Myocyte (in vitro differentiated cells): ENCODE measurements at places on chromosomes 7 and 10.
A peak's percentile ranks its signal among the peaks of the same experiment; 100 is the strongest.

DNA sequence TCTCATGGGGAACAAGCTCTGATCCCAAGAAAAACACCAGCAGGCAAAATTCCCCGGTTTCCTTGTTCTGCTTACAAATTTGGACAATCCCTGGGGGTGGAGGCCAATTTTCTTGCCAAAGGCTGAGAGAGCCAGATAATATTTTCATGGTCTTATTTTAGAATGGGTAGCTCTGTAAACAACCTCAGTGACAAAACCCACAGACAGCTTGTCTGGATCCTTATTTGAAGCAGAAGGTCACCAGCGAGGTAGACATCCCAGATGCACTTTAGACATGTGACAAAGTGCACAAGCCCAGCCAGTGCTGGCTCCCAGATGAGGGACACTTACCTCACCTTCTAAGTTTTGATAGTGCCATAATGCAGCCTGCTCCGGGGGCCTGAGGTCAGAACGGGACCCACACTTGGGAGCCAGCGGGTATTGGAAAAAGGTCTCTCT lies 102.6 kb upstream of the DDC start:
- DNase-seq = peak; percentile 83

GRCh38 chr7:44403176-44403759 lies 77.9 kb upstream of the CAMK2B start:
- DNase-seq = no peak

DNA sequence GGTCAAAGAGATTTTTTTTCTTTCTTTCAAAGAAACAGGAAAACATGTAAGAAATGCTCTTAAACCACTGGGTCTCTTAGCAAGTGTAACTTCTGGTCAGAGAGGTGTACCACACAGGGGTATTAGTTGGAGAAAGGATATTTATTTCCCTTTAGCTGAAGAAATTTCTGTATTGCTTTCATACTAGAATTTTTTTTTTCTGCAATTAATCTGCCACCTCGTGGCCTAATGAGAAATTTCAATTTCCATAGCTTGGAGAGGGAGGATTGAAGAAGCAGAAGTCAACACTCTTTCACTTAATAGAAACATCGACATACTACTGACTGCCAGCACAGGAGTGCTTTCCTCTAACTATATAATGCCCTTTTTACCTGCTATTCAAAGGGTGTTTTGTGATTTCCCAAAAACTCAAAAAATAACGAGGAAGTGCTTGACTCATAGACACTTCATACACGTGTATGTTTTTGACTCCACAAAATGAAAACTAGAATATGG lies 177.6 kb upstream of the NAMPT start:
- peak; percentile 78 for DNase-seq

DNA sequence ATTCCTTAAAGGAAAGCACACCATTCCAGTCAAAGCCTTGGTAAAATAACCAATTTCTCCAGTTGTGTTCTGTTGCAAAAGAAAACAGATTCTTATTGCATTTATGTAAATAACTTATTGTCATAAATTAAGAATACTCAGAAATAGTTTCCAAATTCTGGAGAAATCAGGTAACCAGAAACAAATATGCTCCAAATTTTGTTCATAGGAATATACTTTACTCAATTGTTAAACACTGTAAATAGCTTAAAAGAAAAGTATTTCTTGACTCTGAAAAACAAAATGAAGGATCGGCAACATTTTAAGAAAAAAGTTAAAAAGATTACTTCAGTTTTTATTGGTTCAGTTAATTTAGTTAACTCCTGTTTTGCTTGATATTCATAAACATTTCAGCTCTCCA lies 67.1 kb upstream of the PIK3CG start:
- no peak for DNase-seq

DNA sequence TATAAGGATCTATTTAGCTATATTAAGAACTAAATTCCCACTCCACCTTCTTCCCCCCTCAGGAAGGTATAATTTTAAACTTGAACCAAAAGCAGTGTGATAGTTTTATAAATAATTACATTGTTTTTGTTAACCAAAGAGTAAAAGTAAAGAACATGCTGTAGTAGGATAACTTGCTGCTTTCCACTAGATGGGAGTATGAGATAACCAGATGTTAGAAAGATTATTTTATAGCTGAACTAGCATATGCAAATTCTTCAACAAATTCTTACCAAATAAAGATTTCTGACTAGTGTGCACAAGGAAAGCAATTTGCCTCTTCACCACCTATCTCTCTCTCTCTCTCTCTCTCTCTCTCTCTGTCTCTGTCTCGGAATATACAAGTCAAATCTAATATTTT lies 31.8 kb downstream of the TES start:
- no peak for DNase-seq

GRCh38 chr7:86499986-86500385 lies 143.7 kb upstream of the GRM3 start:
- DNase-seq = no peak

DNA sequence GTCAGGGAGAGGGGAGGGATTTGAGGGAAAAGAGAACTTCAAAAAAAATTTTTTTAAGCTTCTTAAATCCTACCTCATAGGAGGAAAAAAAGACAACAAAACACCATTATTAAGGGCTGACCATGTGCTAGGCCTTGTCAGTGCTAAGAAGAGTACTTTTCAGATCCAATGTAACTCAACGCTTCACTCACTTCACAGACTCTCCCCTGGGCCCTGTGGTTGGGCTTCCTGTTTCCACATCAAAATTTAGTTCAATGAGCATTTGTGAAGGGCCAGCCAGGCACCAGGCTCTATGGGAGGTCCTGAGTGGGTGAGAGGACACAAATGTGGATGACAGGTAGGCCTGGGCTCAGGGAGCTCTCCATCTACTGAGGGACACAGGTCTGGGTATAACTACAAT lies 249.8 kb downstream of the PTEN start:
- DNase-seq = peak; percentile 30

DNA sequence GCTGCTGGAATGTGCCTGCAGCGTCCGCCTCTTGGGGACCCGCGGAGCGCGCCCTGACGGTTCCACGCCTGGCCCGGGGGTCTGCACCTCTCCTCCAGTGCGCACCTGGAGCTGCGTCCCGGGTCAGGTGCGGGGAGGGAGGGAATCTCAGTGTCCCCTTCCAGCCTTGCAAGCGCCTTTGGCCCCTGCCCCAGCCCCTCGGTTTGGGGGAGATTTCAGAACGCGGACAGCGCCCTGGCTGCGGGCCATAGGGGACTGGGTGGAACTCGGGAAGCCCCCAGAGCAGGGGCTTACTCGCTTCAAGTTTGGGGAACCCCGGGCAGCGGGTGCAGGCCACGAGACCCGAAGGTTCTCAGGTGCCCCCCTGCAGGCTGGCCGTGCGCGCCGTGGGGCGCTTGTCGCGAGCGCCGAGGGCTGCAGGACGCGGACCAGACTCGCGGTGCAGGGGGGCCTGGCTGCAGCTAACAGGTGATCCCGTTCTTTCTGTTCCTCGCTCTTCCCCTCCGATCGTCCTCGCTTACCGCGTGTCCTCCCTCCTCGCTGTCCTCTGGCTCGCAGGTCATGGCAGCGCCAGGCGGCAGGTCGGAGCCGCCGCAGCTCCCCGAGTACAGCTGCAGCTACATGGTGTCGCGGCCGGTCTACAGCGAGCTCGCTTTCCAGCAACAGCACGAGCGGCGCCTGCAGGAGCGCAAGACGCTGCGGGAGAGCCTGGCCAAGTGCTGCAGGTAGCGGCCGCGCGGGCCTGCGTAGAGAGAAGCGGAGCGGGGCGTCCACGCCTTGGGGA lies 645 bp downstream of the SLC26A4 start:
- peak; percentile 55 for DNase-seq

- no peak for DNase-seq
These were observed 61.7 kb upstream of the RAB11FIP2 start for GRCh38 chr10:118108194-118109026.

DNA sequence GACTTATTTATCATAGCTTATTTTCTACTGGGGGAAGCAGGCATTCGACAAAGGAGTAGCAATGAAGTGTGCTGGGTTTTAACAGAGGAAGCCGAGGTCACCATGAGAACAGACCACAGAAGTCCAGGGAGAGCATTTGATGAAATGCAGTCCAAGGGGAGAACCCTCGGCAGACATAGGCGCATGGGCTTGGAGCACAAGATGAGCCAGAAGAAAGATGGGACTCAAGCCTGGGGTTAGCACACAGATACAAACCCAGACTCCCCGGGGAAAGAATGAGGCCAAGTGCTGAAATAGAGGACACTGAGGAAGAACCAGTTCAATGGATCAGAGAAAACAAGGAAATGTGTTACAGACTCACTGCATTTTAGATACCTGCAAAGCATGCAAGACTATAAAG lies 209.5 kb downstream of the FAM107B start:
- DNase-seq = no peak

GRCh38 chr7:34015651-34016050 lies 110.3 kb downstream of the BMPER start:
- no peak for DNase-seq

DNA sequence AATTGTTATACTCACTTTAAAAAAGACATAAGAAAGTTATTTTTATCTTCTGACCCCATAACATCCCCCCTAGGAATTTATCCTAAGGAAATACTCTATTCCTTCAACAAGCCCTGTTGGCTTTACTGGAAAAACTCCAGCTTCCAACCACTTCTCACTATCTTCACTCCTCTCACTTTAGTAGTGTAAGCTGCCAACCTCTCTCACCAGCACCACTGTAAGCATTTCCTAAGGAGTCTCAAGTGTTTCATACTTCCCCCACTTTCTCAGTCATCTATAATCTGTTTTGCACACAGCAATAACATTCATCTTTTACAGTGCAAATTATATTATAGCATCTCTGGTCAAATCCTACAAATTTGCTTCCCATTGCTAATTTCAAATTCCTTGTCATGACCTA lies 45.8 kb downstream of the GPR85 start:
- no peak for DNase-seq

GRCh38 chr10:810351-810846 lies 120.9 kb upstream of the DIP2C start:
- peak; percentile 66 for DNase-seq

GRCh38 chr10:74025380-74025978 lies 27.6 kb downstream of the VCL start:
- no peak for DNase-seq

GRCh38 chr7:80659120-80660055 lies 20.9 kb downstream of the CD36 start:
- DNase-seq = peak; percentile 51

DNA sequence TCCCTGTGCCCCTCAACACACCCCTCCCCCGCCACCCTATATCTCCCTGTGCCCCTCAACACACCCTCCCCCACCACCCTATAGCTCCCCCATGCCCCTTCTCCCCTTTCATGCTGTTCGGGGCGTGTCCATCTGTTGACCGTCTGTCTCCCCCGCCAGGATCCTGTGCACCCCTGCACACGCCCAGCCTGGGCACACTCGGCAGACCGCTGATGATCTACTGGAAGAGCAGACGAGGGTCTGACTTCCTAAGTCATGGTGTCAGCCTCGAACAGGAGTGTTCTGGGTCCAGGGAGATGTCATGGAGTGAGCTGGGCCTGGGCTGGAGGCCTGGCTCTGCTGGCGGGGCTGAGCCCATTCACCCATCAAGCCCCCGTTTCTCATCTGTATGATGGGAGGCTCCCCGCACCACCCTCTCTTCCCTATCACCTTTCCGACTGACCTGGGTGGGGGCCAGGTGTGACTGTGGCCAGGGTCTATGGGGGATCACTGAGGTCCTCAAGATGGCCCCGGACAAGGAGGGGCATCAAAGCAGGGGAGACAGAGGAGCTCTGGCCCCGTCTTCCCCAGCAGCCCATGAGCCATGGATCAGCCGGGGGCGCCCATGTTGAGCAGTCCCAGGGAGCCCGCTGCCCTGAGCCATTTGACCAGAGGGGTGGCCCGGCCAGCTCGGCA lies 48.3 kb downstream of the PDGFA start:
- no peak for DNase-seq

DNA sequence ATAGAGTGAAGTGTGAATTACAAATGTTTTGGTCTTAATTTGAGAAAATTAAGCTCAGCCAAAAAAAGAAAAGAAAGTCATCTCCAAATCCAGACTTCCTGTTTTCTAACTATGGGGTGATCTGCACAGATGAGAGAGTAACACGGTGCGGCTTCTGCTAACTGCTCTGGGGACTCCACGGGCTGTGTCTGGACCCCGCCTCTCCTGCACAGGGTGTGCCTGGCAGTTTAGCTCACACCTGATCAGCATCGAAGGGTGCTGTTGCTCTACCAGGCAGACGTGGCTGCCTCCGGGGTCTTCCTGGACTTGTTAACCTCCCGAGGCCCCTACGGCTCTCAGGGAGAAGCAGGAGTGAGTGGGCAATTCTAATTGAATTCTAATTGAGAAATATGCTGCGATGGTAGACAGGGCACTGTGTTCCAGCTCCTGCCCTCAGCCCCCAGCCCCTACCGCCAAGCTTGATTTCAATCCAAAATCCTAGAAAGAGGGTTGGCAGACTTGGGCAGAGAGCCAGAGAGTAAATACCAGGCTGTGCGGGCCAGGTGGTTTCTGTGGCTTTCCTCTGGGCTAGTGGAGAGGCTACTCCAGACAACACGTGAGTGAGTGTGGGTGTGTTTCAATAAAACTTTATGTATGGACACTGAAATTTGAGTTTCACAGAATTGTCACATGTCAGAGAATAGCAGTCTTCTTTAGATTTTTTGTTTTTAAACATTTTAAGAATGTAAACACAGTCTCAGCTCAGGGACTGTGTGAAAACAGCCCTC lies 13.4 kb downstream of the SHH start:
- DNase-seq = no peak

- DNase-seq = peak; percentile 86
These were observed 10.1 kb downstream of the CALHM2 start for GRCh38 chr10:103442031-103442461.

- peak; percentile 25 for DNase-seq
These were observed 534 bp upstream of the ACBD5 start for GRCh38 chr10:27241010-27241651.

DNA sequence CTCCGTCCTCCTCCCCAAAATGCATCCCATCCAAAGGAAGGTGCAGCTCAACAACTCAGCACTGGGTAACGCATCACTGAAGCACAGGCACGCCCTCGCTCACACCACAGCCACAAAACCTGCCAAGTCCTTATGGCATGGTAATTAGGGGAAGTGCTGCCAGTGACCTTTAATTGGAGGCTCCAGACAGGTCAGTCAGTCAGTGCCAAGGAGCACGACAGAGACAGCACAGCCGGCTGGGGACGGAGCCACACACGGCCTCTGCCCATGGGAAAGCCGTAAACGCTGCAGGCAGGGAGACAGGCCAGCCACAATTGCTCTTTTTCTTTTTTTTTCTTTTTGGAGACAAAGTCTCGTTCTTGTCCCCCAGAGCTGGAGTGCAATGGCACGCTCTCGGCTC lies 146.5 kb downstream of the MAD1L1 start:
- DNase-seq = no peak

DNA sequence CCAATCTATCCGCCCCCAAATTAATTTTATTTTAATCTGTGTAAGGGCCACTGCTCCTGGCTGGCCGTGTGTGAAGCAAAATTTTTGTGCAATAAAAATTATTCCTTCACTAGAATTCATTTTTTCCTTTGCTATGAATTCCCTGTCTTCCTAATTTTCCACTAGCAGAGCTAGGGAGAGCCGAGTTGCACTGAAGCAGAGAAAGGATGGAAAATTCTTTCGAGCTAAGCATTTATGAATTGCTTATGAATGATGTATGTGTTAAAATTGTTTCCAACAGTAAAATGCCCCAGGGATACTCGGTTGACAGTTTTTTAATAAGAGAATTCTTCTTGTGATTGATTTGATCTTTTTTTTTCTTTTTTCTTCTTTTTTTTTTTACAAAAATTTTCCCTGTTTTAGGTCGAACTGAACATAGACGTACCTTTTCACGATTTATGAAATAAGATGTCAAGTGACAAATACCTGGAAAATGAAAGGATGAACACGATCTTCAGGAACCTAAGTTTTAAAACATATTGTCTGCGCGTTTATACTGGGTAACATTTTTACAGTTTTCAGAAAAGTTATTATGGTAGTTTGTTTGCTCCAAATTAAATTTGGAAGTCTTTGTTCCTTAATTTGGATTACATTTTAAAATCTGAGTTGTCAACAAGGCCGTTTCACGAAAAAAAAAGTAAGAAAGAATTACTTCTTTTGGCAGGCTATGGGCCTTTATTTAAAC lies 288.8 kb upstream of the NFE2L3 start:
- DNase-seq = no peak
